GM12864 (cell line): ENCODE measurements at places on chromosomes 3 and 15.

DNA sequence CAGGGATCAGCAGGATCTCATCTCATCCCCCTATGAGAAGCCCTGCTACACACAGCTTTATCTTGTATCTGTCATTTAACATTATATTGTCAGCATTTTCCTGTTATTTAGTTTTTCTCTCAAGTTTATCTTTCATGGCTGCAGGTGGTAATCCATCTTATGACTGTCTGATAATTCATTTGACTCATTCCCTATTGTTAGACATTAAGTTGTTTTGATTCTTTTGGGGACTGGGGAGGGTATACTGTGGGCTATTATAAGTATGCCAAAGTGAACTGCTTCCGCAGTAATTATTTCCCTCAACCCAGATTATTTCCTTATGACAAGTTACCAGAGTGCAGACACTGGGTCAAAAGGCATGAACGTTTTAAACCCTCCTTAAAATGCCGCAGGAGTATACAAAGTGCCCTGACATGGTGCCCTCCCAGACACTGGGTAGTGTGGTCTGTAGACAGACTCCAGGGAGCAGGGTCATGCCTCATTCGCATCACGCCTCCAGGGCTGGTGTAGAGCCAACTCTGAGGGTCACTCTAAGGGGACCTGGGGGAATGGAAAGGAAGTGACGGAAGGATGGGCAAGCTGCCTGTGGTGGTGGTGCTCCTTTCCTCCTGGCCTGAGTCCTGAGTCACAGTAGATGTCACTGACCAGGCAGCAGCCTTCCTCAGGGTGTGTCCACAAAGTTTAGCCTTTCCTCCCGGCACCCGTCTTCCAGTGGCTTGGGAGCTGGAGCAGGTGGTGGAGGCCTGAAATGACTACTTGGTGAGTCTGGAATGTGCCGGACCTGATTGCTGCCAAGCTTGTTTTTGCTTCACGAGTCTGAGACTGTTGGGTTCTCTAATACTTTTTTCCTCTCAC lies 11.6 kb downstream of the GPR160 start:
- no peak for DNase-seq

GRCh38 chr15:79957741-79958140 lies 13.3 kb downstream of the BCL2A1 start:
- no peak for DNase-seq

GRCh38 chr3:62795978-62796657 lies 79.1 kb downstream of the CADPS start:
- DNase-seq = no peak

DNA sequence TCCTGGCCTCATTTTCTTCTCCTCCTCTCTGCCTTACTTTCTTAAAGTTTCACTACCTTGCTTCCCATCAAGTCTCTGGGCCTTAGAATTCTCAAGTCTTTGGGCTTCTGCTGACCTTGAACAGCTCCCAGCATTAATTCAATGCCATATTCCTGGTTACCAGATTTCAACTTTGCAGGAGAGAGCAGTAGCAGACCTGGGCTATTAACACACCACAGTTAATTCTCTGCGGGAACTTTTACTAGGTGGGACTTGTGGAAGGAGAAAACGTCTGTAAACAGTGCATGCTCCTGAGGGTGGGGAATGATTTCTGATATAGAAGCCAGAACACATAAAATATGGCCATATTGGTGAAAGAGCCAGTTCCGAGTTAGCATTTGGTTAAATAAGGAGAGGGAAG lies 214.6 kb downstream of the MEIS2 start:
- no peak for DNase-seq

DNA sequence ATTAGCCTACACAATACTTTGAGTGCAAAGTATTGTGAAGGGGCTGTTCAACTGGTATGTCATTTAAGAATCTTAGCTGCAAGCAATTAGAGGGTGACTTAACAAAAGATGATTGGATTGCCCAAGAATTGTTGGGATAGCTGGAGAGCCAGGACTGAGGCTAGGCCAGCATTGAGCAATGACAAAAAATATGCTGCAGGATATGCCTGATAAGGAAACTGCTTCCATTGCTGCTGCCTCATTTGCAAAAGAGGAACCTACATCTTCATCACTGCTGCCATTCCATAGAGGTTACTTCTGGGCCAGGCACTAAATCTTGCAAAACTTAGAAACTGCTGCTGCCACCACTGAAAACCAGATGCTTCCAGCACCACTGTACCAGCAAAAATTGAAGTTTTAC lies 108.0 kb upstream of the TBC1D5 start:
- DNase-seq = no peak

DNA sequence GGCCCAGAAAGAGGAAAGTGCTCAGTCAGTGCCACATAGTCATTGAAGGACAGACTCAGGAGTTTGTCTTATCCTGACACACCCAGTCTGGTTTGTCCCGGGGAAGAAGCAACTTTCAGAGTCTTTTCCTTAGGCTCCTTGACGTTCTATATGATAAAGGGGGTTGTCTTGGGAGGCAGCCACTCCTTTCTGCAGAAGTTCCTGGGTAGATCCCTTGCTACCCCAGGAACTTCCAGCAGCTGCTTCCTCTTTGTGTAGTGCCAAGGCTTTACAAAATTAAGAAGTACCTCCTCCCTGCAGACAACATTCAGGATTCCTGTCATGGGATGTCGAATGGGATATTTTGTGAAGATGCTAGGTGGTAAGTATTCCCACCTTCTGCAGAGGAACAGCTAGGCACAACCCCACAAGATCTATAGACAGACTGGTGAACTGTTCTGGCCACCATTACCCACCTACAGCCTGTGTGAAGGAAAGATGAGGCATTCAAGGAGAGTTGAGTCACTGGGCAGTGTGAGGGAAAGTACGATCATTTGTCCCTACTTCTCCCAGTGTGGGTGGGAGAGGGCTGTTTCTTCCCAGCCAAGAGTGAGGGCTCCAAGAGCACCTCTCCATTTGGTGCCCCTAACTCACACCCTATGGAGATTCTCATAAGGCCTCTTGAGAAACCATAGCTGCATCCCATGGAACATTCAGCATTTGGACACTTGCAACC lies 11.3 kb downstream of the TMEM266 start:
- no peak for DNase-seq

GRCh38 chr15:81950841-81951414 lies 94.9 kb downstream of the MEX3B start:
- DNase-seq = no peak

GRCh38 chr3:159867372-159867771 lies 121.3 kb upstream of the IL12A start:
- no peak for DNase-seq

DNA sequence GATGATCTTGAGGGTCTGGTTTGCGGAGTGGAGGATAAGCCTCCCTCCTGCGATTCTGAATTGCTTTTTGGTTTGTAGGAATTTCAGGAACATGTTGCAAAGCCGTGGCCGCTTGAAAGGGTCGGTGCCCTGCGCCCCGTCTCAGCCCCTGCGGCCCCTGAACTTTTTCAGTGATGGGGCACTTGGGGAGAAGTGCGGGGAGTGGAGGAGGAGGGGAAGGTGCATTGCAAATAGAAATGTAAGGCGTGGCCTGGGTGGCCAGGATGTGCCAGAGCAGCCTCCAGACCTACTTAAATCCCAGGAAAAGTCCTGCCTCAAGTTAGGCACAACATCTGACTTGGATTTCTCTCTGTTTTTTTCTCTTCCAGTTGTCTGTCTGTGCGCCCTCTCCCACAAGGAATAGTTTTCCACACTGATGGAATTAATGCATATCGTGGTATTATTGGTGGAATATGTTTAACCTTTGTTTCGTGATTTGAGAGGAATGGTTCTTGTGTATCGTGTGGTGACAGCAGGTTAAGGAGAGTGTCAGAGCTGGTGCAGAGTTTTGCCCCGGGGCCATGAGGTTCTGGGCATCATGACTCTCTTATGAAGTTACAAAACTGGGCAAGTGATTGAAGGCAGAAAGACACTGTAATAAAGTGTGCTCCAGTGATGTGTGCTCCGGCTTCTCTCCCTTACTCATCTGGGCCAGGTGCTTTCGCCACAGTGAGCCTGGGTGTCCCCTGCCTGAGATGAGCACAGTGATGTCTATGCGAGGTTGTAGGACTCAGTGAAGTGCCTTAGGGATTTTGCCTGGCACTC lies 153.8 kb downstream of the PGPEP1L start:
- no peak for DNase-seq

DNA sequence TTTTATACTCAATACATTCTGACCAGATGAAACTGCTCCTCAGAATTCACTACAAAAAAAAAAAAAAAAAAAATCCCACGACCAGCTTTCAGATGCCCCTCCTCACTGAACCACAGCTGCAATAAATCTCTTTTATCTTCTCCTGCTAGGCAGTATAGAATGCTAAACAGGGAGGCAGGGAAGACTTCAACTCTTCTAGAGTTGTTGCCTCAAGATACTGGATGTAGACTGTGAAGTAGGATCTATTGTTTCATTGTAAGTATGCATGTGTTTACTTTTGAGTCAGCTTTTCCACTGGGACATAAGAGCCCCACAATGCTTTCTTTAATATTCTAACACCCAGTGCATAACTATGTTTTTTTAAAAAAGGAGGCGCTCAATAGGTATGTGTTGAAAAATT lies 401.4 kb downstream of the TBL1XR1 start:
- DNase-seq = no peak

DNA sequence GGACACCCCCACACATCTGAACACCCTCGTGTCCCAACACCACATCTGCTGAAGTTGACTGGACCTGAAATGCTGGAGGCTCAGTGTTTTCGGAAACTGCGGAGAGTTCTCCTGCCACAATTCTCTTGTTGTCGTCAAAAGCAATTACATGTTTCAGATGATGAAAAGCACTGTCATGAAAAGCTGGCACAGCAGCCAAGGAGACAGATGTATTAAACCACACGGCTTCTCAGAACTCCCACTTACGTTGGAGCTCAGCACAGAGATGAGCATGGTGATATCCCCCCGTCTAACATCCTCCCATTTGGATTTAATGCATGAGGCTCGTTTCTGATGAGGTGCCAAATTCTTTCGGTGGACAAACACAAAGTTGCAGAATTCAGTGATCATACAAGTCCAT lies 180.1 kb downstream of the RORA start:
- DNase-seq = no peak

DNA sequence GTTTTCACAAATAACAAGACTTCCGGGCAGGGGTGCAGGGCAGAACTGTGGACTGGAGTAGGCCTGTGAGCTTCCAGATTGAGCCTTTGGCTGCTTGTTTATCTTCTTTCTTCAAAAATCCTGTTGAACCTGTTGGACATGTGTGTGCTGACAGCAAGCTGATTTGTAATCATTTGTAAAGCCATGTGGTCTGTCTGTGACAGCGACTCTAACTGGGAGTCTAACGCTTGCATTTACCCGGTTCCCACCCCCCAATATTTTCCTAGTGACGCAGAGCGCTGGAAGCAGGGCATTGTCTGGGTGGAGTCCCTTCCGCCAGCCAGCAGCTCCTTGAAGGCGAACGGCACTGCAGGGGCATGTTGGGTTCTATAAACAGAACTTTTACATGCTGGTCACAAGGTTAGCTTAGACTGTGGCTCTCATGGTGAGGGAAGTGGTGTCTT lies 85.7 kb upstream of the MYZAP start:
- no peak for DNase-seq

- no peak for DNase-seq
These were observed 513.2 kb upstream of the TBL1XR1 start for GRCh38 chr3:177710506-177710905.

DNA sequence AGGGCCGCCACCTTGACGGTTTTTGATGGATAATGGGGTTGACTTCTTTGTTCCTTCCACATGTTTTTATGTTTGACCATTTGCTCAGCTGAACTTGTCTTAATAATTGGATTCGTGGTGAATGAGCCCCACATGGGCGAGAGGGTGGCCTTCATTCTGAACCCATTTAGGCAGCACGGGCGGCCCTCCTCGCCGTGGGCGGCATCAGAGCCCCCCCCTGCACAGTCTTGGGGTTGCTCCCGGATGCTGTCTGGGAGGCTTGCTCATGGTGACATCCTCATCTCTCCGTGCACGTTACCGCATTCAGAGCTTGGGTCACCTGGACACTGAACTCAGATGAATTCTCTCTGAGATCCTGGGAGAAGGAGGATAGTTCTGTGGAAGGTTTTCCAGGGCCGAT lies 172.3 kb upstream of the OSBPL11 start:
- DNase-seq = no peak

GRCh38 chr3:121677141-121677540 lies 16.4 kb upstream of the HCLS1 start:
- DNase-seq = no peak

DNA sequence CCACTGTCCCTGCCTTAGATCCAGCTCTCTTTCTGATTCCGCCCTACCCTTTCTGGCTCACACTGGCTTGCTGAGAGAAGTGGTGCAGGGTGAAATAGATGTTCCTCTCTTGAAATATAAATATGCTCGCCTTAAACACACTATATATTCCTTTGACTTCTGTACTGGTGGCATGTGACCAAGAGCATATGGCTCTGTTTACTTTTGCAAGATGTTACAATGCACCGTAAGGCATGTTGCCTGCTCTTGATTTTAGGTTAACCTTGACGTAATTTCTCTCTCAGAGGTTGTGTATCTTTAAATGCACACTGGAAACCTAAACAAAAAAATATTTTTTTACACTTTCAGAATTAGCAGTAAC lies 749 bp downstream of the RSRC1 start:
- no peak for DNase-seq

- no peak for DNase-seq
These were observed 8.2 kb downstream of the C3orf22 start for GRCh38 chr3:126550488-126551051.

- no peak for DNase-seq
These were observed 324.5 kb downstream of the CNTN4 start for GRCh38 chr3:2423143-2423542.

GRCh38 chr3:169512991-169513390 lies 150.5 kb downstream of the MECOM start:
- no peak for DNase-seq

DNA sequence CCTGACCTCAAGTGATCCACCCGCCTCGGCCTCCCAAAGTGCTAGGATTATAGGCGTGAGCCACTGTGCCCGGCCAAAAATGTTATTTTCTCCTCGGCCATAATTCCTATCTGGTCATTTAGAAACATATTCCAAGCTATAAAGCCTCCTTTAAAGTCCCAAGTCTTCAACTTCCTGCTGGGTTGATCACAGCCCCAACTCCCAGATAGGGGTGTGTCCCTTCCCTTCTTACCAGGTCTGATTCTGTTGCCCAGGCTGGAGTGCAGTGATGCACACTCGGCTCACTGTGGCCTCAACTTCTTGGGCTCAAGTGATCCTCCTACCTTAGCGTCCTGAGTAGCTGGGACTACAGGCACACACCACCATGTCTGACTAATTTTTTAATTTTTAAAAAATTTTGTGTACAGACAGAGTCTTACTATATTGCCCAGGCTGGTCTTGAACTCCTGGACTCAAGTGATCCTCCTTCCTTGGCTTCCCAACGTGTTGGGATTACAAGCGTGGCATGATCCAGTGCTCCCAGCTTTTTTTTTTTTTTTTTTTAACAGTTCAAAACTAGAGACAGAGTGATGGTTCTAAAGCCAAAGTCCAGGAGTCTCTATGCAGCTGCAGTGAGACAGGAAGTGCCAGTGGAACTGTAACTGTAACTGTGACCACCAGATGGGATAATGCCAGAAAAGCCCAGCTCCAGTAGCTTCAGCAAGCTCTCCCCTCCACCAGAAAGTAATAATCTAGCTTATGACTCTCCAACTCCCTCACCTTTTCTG lies 8.2 kb upstream of the PRKAR2A start:
- DNase-seq = no peak

GRCh38 chr3:43238801-43239200 lies 47.5 kb upstream of the SNRK start:
- no peak for DNase-seq
